ENCODE measurements at places on chromosomes 1 and 21.

DNA sequence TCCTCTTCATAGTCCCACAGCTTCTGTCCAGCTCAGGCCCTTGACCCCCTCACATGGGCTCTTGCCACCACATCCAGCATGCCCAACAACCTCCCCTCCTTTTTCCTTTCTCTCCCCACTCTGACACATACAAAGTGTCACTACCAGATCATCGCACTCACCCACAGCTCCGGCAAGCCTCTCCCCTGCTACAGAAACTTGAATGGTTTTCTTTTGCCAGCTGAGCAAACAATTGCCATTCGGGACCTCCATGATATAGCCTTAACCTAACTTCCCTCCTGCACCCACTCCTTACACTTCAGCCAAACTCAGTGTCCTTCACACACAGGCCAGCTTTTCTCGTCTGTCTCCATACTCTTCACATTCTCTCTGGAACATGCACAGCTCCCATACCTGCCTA, 43.3 kb downstream of the MAB21L3 start:
- peak overlapping the region; percentile 19 for H3K4me3 ChIP-seq
- H3K27me3 ChIP-seq, result no peaks in the 10 kb centered on the region
- H3K4me1 ChIP-seq, result peaks cover 24% of the 10 kb centered on the region
- H3K27ac ChIP-seq, result no peak overlapping the region
- DNase-seq, result no peak

- no peaks in the 10 kb centered on the region for H3K27me3 ChIP-seq
- no peak for DNase-seq
- H3K4me3 ChIP-seq, result no peak overlapping the region
- H3K27ac ChIP-seq, result no peak overlapping the region
Observed at GRCh38 chr1:21066356-21067012, 110.2 kb downstream of the EIF4G3 start.

DNA sequence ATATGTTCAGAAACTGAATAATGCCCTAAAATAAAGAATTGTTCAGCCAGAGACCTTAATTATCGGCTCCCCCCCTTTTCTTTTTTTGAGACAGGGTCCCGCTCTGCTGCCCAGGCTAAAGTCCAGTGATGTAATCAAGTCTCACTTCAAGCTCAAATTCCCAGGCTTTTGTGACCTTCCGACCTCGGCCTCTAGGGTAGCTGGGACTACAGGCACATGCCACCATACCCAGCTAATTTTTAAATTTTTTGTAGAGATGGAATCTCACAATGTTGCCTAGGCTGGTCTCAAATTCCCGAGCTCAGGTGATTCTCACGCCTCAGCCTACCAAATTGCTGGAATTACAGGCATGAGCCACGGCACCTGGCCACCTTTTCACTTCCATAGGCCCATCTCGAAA, 26.5 kb downstream of the TMCO1 start:
- no peak overlapping the region for H3K27ac ChIP-seq
- H3K27me3 ChIP-seq, result no peaks in the 10 kb centered on the region
- H3K4me1 ChIP-seq, result peaks cover 20% of the 10 kb centered on the region
- peaks cover 25% of the 10 kb centered on the region for H3K36me3 ChIP-seq

DNA sequence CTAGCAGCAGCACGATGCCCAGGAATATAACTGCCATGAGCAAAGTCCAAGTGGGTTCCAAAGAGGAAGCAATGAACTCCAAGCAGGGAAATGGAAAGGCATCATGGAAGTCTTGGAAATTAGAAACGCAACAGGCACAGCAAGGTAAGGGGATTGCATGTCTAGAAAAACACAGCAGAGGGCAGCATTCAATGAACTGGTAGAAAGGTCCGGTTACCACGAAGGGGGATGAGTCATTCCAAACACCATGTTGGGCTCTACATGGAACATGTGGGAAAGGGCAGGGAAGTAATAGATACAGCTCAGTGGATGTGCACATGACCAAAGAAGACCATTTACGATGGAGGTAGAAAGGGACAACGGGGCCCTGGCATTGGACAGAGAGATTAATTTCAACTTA, 36.4 kb downstream of the RXRG start:
- DNase-seq, result no peak
- peaks cover 49% of the 10 kb centered on the region for H3K27me3 ChIP-seq
- no peaks in the 10 kb centered on the region for H3K4me1 ChIP-seq
- no peak overlapping the region for H3K4me3 ChIP-seq
- H3K36me3 ChIP-seq, result no peaks in the 10 kb centered on the region
- no peak overlapping the region for H3K27ac ChIP-seq

Data from naive thymus-derived CD8-positive, alpha-beta T cell (primary cell).